ENCODE measurements at places on chromosomes 5 and 9.

DNA sequence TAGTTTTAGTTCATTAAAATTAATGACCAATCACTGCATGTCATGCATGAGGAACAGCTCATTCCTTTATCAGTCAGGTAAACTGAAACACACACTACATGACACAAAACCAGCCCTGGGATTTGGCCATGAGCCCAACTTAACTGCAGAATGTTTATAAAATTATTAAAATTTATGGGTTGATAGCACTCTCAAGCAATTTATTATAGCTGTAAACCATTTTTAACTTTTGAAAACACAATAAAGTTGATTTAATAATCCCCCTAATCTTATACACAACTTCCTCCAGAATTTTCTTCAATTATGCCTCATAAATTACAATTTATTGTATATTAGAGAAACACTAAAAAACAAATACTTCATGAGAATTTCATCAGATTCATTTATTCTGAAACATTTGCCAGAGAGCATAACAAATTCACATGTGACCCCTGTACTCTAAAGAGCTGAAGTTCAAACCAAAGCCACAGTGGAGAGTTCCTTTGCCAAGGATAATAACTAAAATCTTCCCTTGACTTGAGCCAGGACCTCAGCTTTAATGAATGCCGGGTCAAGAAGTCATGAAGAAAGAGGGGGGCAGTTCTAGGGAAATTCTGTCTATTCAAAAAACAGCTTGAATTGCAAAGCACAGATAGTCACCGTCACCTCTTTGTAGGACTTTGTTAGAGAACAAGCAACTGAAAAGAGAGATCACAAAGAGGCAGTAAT is 763.7 kb upstream of the GRAMD2B start:
- DNase-seq: no peak

GRCh38 chr9:4430432-4431261 is 59.6 kb upstream of the SLC1A1 start:
- DNase-seq: no peak

DNA sequence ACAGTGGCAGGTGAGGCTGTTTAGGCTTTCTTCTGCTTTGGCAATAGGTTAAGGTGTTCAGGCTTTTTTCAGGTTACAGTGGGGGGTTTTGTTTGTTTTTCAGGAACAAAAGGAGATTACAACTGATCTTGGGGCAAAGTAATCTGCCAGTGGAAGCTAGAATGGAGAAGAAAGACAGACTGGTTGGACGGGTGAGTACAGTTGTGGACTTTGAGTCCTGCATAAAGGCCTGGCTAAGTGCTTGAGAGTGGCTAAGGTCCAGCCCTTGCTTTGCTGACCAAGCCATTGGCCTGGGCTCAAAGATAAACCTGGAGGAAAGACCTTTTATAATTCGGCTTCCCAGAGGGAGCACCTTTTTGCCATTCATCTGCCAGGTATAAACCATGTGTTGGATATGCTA is 63.1 kb downstream of the MTMR12 start:
- DNase-seq: no peak

GRCh38 chr5:136232316-136232715 is 39.4 kb upstream of the SMIM32 start:
- no peak for DNase-seq

DNA sequence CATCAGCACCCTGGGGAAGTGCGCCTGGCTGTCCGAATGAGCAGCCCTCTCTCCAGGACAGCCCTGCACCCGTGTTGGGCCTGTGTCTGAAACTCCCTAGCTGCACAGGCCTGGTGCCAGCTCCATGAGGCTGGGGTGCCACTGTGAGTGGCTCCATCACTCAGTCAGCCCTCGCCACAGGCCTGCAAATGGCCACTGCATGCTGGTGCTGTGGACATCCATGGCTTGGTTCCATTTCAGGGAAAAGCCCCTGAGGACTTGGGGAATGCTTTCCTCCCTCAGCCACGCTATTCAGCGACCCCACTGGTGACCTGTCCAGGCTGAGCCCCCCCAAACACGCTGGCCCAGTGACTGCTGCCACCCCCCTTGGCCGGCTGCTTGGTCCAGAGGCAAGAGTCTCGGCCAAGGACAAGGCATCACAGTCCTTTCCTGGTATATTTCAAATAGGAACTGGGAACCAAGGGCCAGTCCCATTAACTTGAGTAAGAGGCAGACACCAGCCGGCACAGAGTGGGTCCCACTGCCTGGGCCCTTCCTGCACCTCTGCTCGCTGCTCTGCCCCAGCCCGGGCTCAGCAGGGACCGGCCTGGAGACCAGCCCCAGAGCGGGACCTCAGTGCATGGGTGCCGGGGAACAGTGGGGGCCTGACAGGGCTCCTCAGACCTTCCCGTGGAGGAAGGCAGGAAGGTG is 181.3 kb downstream of the AUH start:
- no peak for DNase-seq

- no peak for DNase-seq
Measured at GRCh38 chr5:69305512-69305911, 27.1 kb downstream of the CCDC125 start.

DNA sequence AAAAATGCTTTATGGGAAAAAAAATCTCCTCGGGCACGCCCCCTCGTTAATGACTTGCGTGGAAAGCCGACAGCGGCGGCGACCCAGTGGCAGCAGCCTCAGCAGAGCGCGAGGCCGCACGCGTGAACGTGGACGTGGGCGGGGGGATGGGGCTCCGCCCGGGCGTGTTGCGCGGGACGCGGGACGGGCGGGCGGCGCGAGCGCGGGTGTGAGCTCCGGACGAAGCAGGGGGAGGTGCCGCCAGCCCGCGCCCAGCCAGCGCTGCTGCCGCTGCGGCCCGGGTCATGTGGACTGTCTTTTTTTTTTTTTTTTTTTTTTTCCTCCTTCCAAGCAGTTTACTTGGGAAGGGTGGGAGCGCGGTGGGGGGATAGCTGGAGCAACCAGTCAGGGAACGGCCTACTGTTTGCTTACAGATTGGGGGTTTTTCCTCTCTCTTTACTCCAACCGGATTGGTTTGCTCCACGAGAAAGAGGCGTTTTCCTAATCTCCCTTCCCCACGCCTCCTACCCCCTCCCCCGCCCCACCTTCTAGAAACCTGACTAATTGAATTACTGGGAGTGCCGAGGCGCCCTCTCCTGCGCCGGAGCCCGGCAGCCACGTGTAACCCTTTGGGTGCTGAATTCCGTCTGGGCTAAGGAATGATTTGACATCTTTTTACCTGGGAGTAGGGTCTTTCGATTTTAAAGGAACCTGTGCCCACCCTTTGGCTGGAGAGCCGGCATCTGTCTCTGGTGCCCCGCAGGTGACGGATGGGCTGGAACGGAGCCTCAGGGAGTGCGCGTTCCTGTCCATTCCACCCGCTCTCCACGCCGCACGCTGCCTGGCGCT is 1.7 kb upstream of the EFNA5 start:
- no peak for DNase-seq

DNA sequence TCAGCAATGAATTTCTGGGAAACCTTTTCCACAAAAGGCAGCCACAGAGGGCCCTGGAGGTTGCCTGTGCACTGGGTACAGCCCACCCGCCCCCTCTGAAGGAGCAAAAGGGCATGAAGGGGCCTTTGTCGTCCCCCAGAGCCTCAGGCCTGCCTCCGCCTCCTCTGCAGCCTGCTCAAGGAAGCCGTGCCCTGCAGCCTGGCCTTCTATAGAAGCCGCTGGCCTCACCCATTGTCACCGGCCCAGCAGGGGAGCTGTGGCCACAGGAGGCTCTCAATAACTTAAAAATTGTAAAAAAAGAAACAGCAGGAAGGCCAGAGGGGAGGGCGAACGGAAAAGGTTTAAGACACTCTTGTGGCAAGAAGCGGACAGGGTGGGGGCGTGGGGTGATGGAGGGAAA is 213.3 kb downstream of the IRX2 start:
- no peak for DNase-seq

DNA sequence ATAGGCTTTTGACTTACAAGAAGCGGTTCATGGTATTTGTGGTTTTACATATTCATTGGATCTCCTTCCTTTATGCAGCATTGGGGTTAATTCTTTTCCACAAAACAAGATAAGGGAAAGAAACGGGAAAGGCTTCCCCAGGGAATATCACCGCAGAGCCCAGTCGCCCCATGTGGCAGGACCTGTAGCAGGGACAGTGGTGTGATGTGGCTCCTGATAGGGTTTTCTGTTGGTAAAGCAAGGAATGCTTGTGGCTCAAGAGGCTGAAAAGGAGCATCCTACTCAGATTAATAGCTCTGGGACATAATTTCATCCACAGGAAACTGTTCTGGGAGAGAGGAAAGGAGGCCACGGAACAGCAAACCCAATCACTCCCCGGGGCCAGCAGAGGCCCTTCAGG is 699.9 kb downstream of the MTRR start:
- no peak for DNase-seq

Data from amygdala (tissue), 56 donors.